ENCODE measurements at places on chromosomes 2 and 18.

- DNase-seq: no peak
Measured at GRCh38 chr2:118278046-118278445, 189.8 kb downstream of the INSIG2 start.

DNA sequence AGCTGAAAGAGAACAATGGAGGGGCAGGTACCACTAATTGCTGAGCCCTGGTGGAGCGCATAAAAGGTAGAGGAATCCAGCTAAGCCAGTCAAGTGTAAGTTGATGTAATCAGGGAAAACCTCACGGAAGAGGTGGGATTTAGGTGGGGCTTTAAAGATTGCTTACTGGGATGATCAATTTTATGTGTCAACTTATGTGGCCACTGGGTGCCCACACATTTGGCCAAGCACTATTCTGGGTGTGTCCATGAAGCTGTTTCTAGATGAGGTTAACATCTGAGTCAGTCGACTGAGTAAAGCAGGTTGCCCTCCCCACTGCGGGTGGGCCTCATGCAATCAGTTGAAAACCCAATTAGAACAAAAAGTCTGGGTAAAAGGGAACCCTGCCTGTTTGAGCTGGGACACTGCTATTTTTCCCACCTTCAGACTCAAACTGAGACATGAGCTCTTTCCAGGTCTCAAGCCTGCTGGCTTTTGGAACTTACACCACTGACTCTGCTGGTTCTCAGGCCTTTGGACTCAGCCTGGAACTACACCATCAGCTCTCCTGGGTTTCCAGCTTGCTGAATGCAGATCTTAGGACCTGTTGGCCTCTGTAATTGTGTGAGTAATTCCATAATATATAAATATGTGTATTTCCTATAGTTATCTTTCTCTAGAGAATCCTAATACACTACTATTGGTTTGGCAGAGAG, 67.3 kb downstream of the MYO5B start:
- DNase-seq: no peak

GRCh38 chr2:208245746-208246145, 9.1 kb downstream of the IDH1 start:
- no peak for DNase-seq

- no peak for DNase-seq
Measured at GRCh38 chr2:60834270-60834717, 47.1 kb upstream of the REL start.

DNA sequence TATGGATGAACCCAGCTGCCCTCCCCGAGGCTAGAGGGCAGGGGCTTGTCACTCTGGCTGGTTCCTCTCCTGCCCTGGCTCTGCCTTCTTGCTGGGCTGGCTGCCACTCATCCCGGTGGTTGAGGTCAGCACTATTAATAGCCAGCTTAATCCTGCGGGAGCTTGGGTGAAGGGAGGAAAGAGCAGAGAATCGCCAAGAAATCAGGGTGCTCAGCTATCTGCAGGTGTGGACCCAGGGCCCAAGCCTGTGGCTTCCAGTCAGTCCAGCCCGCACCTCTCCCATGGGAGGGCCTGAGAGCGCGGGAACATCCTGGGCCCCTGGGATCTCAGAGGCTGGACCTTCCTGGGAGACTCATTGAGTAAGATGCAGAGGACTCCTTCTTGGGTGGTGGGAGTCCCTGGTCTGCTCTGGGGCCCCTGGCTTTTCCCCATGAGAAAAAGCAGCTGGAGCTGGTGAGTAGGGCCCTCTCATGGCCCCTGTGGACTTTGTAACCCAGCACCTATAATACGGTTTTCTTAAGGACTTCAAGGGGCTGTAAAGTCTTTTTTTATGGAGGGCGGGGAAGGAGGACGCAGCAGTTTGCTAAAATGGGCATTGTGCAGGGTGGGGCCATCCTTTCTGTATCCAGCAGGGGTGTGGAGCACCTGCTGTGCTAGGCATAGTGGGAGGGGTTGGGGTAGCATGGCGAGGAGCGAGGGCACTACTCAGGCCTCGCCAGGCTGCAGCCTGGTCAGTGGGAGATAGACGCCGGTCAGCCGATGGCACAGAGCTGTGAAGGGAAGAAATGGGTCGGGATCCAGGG, 27.4 kb upstream of the CNNM3 start:
- peak; percentile 16 for DNase-seq

GRCh38 chr2:198731842-198732399, 725.8 kb downstream of the SATB2 start:
- DNase-seq: peak; percentile 18

GRCh38 chr2:95530734-95531133, 46.2 kb upstream of the TRIM43B start:
- DNase-seq: peak; percentile 48

DNA sequence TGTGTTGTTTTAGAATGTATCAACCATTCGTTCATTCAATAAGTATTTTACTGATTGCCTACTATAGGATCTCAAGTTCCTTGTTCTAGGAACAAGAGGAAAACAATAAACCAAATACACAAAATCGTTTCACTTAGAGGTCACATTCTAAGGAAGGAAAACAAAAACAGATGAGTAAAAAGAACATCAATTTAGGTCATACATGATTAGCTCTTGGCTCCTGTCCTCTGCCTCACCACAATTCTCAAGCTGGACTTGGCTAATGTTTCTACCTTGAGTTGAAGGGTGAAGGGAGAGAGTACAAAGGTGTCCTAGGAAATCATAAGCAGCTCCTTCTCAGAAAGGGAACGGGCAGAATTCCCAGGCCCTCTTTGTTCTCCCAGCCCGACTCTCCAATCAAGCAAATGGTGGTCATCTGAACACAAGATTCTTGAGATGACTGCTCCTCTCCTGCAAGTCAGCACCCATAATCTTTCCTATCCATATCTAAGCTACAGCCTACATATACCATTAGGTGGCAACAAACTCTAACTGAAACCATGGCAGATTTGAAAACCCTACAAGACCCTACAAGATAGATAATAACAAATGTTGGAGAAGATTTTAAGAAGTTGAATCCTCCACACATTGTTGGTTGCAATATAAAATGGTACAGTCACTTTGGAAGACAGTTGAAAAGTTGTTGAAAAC, 76.0 kb downstream of the CBLN2 start:
- no peak for DNase-seq

GRCh38 chr2:137948894-137949293, 15.4 kb upstream of the HNMT start:
- DNase-seq: no peak

- DNase-seq: no peak
Measured at GRCh38 chr2:172225786-172226185, 123.1 kb upstream of the DLX2 start.

DNA sequence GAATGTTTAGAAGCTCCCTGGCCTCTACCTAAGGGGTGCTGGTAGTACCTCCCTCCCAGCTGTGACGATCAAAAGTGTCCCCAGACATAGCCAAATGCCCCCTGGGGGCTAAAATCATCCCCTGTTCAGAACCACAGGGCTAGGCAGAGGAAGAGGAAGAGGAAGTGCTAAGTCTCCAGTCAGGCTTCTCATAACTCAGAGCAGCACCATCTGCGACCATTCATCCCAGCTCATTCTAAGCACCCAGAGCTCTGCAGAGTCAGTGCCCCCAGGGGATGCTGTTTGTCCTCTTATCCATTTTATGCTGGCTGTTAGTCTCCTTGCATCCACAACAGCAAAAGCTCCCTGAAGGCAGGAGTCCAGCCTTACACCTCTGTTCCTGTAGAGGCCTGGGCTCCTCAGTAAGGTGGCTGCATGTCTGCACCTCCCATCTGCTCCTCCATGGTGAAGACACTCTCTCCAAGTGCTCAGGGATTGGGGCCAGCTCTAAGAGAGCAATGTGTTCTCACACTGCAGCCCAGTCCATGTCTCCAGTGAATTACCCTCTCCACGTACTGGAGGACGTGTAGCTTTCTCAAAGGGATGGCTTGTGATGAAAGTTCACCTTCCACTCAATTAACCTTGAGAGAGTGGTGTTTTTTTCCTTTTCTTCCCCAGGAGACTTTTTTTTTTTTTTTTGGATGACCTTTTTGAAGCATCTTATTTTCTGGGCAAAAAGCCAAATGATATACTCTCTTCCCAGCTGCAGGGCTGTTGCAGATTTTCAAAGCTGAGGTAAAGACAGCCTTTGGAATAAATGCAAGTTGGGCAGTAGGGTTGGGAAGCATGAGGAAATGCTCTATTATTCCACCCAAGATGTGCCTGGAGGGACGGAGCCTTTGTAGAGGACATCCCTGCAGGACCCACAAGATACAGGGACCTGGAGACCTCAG, 158.9 kb upstream of the SLC14A2 start:
- no peak for DNase-seq

GRCh38 chr2:222561151-222561550, 94.7 kb downstream of the FARSB start:
- no peak for DNase-seq

DNA sequence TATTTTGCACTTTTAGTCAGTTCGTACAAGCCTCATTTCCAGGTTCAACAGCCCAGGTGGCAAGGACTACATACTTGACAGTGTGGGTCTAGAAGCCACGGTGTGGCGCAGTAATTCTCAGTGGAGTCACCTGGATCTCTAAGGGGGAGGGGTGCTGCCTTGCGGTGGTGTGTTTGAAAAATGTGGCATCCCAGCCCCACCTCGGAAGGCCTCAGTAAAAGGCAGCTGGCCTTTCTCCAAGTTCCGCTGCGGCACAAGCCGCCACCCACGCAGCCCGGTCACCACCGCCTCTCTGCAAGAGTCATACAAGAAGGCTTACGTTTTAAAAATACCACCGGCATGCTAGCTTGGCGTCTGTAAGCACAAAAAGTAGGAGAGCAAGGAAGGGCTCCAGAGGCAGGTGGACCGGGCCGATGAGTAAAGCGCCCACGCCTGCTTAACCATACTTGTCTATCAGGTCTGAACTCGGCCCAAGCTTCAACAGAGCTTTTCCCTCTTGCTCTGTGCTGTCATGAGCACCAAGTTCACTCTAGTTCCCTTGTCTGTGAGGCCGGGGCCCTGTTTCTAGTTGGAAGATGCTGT, 49.5 kb downstream of the SPRED2 start:
- peak; percentile 83 for DNase-seq
